ENCODE measurements at places on chromosomes 13 and 19. TPM values are rescaled to one million over a fixed set of nuclear protein-coding genes. Genes with fewer than 3 reads are reported as not detected.
A peak's percentile ranks its signal among the peaks of the same experiment; 100 is the strongest.

DNA sequence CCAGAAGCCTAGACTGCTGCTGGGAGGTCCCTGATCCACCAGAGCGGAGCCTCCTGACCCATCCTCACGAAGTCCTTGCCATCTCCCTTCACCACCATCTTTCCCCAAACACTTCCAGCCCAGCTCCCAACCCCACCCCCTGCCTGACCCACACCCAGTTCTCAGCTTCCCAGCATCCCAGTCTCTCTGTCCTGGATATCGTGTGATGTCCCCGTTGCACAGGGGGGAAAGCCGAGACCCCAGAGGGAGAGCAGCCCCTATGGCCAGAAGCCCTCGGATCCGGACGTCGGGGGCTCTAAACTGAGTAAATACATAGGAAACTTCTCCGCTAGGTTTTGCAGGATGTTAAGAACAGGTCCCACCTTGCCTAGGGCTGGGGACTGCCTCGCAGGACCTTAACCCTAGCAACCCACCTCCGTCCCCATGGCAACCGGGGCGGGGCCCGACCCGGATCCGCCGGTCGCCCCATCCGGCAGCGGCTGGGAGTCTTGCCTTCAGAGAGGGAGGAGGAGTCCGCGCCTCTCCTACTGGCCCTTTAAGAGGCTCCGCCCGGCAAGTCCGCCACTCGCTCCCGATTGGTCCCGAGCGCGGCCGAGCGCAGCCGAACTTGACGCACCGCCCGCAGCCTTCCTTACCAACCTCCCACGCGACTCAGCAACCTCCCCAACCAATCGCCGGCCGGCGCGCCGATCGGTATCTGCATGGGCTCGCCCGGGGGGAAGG lies 451 bp upstream of the HMG20B start:
- DNase-seq: peak; percentile 98

DNA sequence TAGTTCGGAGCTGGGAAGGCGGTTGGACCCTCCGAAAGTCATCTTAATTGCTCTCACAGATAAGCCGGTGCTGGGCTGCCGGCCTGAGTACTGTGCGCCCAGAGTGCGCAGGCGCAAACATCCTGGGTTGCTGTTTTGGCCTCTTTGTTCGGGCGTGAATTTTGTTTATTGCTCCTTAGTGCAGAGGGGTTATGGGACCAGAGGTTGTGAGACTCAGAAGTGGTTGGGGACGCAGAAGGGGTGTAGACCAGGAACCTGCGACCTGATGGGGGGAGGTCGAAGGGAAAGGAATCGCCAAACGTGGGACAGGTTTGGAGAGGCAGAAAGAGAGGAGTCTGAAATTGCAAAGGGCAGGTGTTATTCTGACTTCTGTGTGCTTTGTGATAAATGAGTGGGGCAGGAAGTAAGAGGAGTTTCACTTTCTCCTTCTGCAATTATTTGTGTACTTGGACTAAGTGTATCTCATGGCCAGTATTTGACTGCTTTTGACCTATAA lies 607 bp upstream of the ZNF566 start:
- peak; percentile 64 for DNase-seq

DNA sequence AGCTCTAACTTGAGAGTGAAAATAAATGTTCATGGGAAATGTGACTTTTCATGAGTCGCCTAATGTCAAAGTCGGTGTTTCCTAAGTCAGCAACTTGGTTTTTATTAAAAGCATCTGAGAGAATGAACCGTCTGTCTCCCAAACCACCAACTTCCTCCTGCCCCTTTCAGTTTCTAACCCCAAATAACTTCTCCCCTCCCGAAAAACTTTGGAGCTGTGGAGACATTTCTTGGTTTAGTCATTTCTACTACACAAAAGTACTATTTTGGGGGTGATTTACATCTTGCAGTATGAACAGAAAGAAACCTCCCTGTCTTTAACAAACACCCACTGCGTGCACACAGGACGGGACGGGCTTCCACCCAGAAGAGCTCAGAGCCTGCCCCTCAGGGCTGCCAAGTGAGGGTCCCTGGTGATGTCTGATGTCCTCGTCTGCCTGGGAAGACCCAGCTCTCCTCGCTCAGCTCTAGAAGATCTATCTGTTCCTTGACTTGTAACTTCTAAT lies 65.0 kb downstream of the RASA3 start:
- no peak for DNase-seq

GRCh38 chr19:2097203-2097885 lies 629 bp downstream of the IZUMO4 start:
- no peak for DNase-seq

GRCh38 chr19:8505680-8506401 lies 3.4 kb upstream of the PRAM1 start:
- DNase-seq: peak; percentile 19

GRCh38 chr13:110625771-110626321 lies 10.5 kb downstream of the NAXD start:
- no peak for DNase-seq

DNA sequence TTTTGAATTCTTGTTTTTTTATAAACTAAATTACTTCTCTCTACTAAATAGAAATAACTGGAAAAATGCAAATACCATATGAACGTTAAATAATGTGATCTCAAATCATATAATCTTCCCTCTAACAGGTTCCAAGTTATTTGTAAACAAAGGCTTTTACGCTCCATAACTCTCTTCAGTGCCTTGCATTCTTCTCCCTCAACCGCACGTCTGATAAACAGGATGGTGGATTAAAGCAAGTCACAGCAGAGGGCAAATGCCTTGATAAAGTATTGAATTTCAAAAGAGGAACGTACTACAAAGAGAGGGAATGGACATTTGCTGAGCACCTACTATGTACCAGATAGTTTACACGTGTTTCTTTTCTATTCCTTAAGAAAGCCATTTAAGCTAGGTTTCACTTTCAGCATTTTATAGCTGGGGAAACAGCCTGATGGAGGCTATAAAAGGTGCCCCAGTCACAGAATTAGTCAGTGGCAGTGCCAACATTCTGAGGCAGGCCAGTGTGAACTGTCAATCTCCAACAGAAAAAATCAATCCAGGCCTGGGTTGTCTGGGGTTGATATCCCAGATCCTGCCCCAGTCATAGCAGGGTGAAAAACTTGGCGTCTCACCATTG lies 15.8 kb downstream of the MRPS31 start:
- no peak for DNase-seq

DNA sequence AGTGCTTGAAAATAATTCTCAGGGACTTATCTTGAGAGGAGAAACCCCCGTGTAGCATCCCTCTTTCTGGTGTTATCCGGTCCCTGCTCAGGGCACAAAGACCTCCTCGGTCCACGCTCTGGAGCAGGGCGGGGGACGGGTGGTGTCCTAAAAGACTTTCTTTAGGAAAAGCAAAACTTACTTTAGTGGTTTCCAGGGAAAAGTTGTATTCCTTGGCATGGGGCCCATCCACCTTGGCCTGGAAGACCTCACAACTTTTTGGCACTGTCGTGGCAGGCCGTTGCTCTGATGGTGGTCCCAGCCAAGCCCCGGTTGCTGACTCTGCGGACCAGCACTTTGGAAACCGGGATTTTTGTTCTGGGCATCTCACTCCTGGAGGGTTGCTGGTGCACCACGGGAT lies 2.7 kb downstream of the AMER2 start:
- no peak for DNase-seq

DNA sequence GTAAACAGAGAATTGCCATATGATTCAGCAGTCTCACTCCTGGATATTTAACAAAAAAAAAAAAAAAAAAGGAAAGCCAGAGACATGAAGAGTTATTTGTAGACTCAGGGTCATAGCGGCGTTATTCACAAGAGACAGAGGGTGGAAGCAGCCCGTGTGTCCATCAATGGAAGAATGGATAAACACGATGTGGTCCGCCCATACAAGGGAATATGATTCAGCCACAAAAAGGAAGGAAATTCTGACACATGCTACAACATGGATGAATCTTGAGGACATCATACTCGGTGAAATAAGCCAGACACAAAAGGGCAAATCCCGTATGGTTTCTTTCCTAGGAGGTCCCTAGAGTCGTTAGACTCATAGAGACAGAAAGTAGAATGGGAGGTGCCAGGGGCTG lies 14.8 kb downstream of the ACSBG2 start:
- DNase-seq: no peak

- DNase-seq: no peak
Measured at GRCh38 chr13:103487841-103488240, 421.6 kb upstream of the SLC10A2 start.

- DNase-seq: no peak
Measured at GRCh38 chr19:45952686-45953505, 20.8 kb downstream of the NOVA2 start.

DNA sequence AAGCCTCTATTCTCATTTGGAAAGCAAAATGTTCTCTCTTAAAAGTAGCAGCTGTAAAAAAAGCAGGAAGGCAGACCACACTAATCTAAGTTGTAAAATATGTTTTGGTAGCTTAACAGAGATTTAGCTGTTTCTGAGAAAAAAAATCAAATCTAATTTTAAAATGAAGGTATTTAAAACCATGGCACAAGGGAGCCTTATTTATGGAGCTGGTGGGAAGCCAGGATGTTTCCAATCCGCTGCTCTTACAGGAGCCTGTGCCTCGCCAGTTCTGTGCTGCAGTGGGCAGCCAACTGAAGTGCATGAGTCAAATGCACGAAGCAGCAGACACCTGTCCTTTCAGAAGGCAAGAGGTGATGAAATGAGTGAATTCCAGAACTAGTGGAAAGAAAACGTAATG lies 28.2 kb downstream of the GPC6 start:
- peak; percentile 70 for DNase-seq

GRCh38 chr13:44436589-44437337 lies 63.1 kb downstream of the SERP2 start:
- DNase-seq: peak; percentile 77

- peak; percentile 84 for DNase-seq
Measured at GRCh38 chr13:79782541-79783205, 301.7 kb downstream of the NDFIP2 start.

- DNase-seq: no peak
Measured at GRCh38 chr19:5228932-5229777, 111.5 kb downstream of the PTPRS start.

DNA sequence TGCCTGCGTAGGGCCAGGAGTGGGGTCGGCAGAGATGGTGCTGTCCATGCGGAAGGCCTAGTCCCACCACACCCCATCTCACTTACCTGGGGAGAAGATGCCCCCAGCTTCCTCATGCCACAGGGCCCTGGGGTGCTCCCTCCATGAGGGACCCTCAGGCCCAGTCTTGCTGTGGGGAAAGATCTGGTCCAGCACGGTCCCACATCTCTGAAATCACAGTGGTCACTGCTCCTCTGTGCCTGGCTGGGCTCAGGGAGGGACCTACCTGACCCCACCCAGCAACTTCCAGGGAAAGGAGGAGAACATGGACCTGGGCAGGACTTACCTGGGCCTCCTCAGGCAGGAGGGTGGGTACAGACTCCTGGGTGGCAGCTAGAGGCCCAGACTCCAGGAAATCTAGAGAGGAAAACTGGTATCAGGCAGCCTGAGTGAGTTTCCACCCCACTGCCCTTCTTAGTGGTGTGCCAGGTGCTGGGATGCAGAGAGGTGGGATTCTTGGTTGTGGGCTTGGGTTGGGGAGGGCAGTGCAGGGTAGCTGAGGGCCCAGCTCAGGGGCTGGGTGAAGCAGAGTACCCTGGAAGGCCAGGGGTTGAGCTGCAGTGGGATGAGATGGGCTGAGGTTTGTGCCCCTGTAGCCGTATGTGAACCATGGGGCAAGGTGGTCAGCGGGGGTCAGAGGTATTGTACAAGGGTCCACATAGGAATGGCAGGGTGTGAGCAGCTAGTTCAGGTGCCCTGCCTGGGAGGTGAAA lies 3.8 kb downstream of the MZF1 start:
- DNase-seq: no peak

GRCh38 chr19:12331211-12331941 lies 2.1 kb downstream of the ZNF563 start:
- no peak for DNase-seq

DNA sequence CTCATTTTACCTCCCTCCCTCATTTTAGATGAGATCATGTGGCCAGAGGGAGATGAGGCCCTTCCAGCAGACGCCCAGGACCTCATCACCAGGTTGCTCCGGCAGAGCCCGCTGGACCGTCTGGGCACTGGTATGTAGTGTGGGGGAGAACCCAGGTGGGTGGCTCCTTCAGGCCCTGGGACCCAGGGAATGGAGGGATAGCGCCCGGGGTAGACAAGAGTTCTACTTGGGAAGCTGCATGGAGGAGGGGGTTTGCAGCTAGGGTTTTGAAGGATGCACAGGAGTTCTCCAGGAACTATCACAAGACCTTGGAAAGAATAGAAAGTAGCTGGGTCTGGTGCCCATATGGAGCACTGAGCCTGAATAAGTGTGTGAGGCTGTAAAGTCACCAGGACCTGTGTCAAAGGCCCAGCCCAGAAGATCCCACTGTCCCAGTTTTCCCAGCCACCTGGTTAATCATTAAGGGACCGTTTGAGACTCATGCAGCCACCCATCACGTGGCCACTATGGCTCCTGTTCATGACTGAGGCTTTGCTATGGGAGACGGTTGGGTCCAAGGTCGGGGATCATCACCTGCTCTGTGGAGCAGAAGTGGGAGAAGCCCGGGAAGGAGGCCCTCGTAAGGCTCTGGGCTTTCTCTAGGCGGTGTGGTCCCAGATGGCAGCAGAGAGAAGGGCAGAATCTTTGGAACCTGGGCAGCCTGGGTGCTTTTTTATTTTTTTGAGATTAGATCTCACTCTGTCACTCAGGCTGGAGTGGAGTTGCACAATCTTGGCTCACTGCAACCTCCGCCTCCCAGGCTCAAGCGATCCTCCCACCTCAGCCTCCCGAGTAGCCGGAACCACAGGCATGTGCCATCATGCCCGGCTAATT lies 17.0 kb upstream of the PIK3R2 start:
- no peak for DNase-seq

GRCh38 chr19:28210886-28211285 lies 1002.1 kb downstream of the UQCRFS1 start:
- DNase-seq: no peak

GRCh38 chr13:41137241-41137640 lies 4.6 kb upstream of the KBTBD6 start:
- no peak for DNase-seq

GRCh38 chr13:45055198-45055901 lies 65.0 kb upstream of the GTF2F2 start:
- DNase-seq: peak; percentile 91

GRCh38 chr13:31380715-31381114 lies 180.9 kb downstream of the B3GLCT start:
- no peak for DNase-seq

DNA sequence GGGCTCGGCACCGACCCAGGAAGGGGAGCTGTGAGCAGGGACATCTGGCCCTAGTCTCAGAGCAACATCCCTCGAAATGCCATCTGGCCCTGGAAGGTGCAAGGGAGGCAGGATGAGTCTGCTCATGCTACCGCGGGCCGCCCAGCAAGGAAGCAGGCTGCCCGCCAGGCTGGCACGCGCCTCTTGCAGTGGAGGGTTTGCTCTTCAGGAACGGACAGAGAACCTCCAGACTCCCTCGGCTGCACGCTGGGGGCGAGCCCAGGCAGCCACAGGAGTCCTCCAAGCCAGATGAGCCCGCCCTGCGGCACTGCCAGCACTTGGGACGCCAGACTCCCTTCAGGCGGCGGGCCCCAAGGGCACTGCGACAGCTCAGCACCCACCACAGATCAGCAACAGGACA lies 10.1 kb upstream of the ATP8B3 start:
- no peak for DNase-seq

The SPIB gene
- total RNA-seq: not detected

The URAD gene
- not detected for total RNA-seq

The LSR gene
- 247 TPM for total RNA-seq

The COX6B2 gene
- total RNA-seq: 0.29 TPM

The TNFAIP8L1 gene
- 1.2 TPM for total RNA-seq

The FCHO1 gene
- total RNA-seq: 1.5 TPM
